Activated CD4-positive, alpha-beta memory T cell treated with anti-CD3 and anti-CD28 coated beads, Interleukin-2, amount 10 ng/mL, durations not matched to agents 7 days and 5 days (primary cell): ENCODE measurements at places on chromosomes 1 and 21. TPM values are rescaled to one million over a fixed set of nuclear protein-coding genes. Genes with fewer than 3 reads are reported as not detected.

Gene LAMC1
- total RNA-seq, result not detected

Gene OR2L2
- 0.10 TPM for total RNA-seq

Gene CLDN8
- total RNA-seq, result not detected

Gene PIGM
- 5.7 TPM for total RNA-seq

Gene EFNA4
- 8.5 TPM for total RNA-seq

Gene TMPRSS2
- not detected for total RNA-seq

Gene VASH2
- total RNA-seq, result 0.23 TPM

Gene ADAM15
- total RNA-seq, result 76.4 TPM
